ENCODE measurements at places on chromosomes 12 and 14. TPM values are rescaled to one million over a fixed set of nuclear protein-coding genes. Genes with fewer than 3 reads are reported as not detected.
A peak's percentile ranks its signal among the peaks of the same experiment; 100 is the strongest.

Gene PSMC1
- total RNA-seq: 85.7 TPM

Gene METTL17
- total RNA-seq: 231 TPM

Gene SCNN1A
- total RNA-seq: 7.6 TPM

Gene CLEC1B
- total RNA-seq: not detected

Gene RNASE4
- total RNA-seq: 23.9 TPM

Gene SINHCAF
- total RNA-seq: 35.0 TPM

DNA sequence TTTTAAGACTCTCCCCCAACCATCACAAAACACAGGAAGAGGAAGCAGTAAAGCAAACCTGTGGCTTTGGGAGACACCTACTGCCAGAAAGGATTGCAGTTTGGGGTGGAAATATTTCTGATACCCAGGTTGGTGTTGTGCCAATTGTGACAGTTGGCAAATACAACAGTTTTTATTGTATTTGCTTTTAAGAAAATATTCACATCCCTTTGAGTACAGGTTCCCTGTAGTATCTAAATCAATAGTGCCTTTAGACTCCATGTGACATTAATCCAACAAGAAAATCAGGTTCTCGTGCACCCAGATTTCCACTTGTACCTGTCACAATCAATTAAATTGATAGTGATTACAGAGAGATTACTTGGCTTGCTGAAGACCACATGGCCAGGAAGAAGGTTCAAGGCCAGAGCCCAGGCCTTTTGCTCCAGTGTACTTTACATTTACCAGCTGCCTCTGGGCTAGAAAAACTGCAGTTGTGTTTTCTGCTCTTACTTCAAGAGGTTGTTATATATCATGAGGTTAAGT is 361.2 kb downstream of the ATP23 start:
- no peaks in the 10 kb centered on the region for H3K27me3 ChIP-seq
- H3K36me3 ChIP-seq: no peaks in the 10 kb centered on the region
- no peak overlapping the region for H3K4me3 ChIP-seq

DNA sequence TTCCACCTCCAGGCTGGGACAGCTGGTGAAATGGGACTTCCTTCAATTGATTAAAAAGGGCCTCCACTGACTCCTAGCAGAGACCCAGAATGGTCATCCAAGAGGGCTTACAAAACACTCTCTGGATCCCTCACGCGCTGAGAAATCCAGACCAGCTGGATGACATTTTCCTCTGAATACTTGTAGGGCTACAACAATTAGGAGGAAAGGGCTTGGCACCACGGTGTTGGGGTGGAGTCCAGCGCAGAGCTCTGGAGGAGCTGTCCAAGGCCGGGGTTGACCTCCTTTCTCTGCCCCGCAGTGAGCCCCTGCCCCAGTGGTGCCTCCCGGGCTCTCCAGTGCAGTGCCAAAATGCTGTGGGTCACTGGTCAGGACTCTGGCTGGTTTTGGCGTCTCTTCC is 189.0 kb upstream of the CCND2 start:
- no peaks in the 10 kb centered on the region for H3K36me3 ChIP-seq
- no peaks in the 10 kb centered on the region for H3K27me3 ChIP-seq
- H3K4me3 ChIP-seq: no peak overlapping the region
- H3K27ac ChIP-seq: no peak overlapping the region

GRCh38 chr12:9741726-9742125 is 8.8 kb upstream of the CLECL1 start:
- no peaks in the 10 kb centered on the region for H3K4me1 ChIP-seq
- no peak overlapping the region for H3K27ac ChIP-seq
- no peak overlapping the region for H3K4me3 ChIP-seq
- DNase-seq: no peak
- H3K27me3 ChIP-seq: peaks cover 4% of the 10 kb centered on the region
- H3K36me3 ChIP-seq: no peaks in the 10 kb centered on the region

DNA sequence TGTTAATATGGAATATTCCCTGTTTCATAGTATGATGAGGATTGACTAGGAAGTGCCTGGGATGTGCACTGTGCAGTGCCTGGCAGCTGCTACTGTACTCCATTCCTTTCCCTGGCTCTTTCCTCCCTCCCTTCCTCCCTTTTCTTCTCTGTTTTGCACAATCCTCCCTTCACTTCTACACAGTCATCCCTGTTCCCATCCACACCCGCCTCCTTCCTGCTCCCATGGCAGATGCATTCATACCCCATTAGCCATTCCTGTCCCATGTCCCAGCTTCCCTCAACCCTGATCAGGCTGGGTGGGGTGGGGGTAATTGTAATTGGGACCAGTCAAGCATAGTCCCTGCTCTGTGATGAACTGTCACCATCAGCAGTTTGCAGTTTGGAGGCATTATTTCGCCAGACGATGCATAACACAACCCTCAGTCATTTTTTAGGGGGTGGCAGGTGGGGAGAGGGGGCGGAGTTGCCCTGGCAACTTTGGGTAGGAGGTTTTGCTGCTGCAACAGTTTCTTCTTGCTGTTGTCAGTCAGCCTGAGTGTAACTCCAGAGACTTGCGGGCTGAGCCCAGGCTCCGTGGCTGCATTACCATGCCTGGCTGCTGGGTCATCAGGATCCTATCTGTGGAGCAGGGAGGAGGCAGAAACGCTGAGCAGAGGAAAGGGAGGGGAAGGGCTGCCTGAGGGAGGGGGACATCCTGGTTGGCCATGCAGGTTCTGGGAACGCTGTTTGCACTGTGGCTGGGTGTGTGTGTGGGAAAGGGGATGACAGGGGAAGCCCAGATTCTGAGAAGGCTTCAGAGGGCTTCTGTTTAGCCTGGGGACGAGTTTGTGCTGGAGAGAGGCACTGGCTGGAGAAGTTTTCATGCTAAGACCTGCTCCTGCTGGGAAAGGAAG is 4.1 kb upstream of the KRT84 start:
- H3K27me3 ChIP-seq: peaks cover 10% of the 10 kb centered on the region
- H3K27ac ChIP-seq: no peak overlapping the region
- H3K4me1 ChIP-seq: no peaks in the 10 kb centered on the region

GRCh38 chr12:97899956-97900355 is 437.4 kb downstream of the RMST start:
- no peaks in the 10 kb centered on the region for H3K36me3 ChIP-seq
- DNase-seq: peak; percentile 19
- no peaks in the 10 kb centered on the region for H3K4me1 ChIP-seq
- H3K27me3 ChIP-seq: no peaks in the 10 kb centered on the region

- H3K27ac ChIP-seq: no peak overlapping the region
- no peaks in the 10 kb centered on the region for H3K36me3 ChIP-seq
- H3K4me3 ChIP-seq: no peak overlapping the region
- DNase-seq: no peak
Observed at GRCh38 chr12:50753232-50753769, 10.6 kb upstream of the ATF1 start.

- H3K4me1 ChIP-seq: no peaks in the 10 kb centered on the region
- H3K36me3 ChIP-seq: no peaks in the 10 kb centered on the region
- no peak overlapping the region for H3K27ac ChIP-seq
- H3K4me3 ChIP-seq: no peak overlapping the region
Observed at GRCh38 chr12:65355461-65355860, 77.0 kb downstream of the MSRB3 start.

DNA sequence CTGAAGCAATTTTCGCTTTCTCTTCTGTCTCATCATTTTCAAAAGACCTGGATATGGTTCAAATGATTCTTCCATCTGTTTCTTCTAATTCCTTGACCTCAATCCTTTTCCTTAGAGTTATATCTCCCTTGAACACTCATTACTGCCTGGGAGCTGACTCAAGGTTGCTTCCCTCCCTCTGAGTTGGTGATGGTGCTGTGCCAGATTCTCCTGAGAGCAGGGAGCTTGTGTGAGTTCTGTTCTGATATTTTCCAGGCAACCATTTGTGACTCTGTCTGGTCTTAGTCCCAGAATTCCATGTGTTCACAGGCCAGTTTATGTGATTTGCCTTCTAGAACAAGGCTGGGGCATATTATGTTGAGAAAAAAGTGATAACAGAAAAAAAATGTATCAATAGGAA is 505.1 kb upstream of the SYT1 start:
- H3K27me3 ChIP-seq: no peaks in the 10 kb centered on the region
- DNase-seq: peak; percentile 24
- no peaks in the 10 kb centered on the region for H3K36me3 ChIP-seq

DNA sequence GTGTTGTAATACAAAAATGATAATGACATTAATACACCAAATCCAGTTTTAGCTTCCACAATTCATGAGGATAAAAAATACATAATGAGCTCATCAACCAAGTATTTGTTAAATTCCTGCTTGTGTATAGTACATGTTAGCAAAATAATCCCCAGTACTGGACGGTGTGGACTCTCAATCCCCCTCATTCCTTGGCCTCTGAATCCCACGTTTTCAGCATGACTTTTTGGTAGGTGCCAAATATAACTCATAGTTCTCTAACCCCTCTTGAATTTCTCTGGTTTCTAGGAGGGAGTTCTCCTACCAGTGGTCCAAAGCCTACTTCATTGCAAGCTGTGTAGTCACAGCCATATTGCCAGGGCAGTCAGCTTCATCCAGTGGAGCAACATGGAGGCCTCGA is 41.4 kb upstream of the EPS8 start:
- no peak overlapping the region for H3K27ac ChIP-seq
- no peaks in the 10 kb centered on the region for H3K36me3 ChIP-seq
- no peaks in the 10 kb centered on the region for H3K4me1 ChIP-seq
- H3K4me3 ChIP-seq: no peak overlapping the region
- H3K27me3 ChIP-seq: no peaks in the 10 kb centered on the region

DNA sequence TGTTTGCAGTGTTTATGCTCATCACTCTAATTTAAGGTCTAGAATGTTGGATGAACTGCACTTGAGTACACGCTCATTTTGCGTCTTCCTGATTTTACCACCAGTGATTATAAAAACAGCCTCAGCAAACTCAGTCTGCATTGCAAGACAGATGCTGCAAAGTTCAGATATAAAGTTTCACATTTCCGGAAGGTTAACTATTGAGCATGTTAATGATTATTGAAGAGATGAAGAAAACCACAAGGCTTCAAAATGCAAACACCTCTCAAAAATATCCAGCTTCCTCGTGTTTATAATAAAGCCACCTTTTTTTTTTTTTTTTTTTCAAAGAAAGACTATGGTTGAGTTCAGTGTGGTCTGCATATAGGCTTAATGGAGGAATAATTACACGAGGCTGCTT is 92.1 kb upstream of the BMP4 start:
- H3K27me3 ChIP-seq: no peaks in the 10 kb centered on the region
- no peak for DNase-seq
- H3K4me3 ChIP-seq: no peak overlapping the region
- no peaks in the 10 kb centered on the region for H3K4me1 ChIP-seq
- H3K36me3 ChIP-seq: no peaks in the 10 kb centered on the region

DNA sequence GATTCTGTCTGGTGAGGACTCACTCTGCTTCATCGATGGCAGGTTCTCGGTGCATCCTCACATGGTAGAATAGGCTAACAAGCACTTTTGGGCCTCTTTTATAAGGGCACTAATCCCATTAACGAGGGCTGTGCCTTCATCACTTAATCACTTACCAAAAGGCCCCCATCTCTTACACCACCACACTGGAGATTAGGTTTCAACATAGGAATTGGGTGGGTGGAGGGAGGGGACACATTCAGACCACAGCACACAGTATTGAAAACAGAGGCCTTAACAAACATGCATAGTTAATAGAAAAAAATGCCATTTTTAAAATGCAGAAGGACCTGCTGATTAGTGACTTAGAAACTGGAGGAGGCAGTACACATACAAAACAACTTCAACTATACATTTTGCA is 61.6 kb downstream of the SPPL3 start:
- H3K36me3 ChIP-seq: no peaks in the 10 kb centered on the region
- H3K4me1 ChIP-seq: no peaks in the 10 kb centered on the region
- no peak overlapping the region for H3K4me3 ChIP-seq
- H3K27ac ChIP-seq: no peak overlapping the region
- no peaks in the 10 kb centered on the region for H3K27me3 ChIP-seq

DNA sequence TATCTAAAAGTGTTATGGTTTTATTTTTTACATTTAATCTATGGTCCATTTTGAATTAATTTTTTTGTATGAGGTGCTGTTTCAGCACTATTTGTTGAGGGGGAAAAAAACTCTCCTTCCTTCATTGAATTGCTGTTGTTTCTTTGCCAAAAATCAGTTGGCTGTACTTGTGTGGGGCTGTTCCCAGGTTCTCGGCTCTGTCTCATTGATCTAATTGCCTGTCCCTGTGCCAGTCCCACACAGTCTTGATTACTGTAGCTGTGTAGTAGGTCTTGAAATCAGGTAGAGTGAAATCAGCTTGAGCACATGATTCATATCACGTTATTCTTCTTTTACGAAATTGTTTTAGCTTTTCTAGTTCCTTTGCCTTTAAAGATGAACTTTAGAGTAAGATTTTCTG is 109.7 kb downstream of the ADGRD1 start:
- DNase-seq: no peak
- no peaks in the 10 kb centered on the region for H3K4me1 ChIP-seq
- H3K4me3 ChIP-seq: no peak overlapping the region
- no peaks in the 10 kb centered on the region for H3K36me3 ChIP-seq

DNA sequence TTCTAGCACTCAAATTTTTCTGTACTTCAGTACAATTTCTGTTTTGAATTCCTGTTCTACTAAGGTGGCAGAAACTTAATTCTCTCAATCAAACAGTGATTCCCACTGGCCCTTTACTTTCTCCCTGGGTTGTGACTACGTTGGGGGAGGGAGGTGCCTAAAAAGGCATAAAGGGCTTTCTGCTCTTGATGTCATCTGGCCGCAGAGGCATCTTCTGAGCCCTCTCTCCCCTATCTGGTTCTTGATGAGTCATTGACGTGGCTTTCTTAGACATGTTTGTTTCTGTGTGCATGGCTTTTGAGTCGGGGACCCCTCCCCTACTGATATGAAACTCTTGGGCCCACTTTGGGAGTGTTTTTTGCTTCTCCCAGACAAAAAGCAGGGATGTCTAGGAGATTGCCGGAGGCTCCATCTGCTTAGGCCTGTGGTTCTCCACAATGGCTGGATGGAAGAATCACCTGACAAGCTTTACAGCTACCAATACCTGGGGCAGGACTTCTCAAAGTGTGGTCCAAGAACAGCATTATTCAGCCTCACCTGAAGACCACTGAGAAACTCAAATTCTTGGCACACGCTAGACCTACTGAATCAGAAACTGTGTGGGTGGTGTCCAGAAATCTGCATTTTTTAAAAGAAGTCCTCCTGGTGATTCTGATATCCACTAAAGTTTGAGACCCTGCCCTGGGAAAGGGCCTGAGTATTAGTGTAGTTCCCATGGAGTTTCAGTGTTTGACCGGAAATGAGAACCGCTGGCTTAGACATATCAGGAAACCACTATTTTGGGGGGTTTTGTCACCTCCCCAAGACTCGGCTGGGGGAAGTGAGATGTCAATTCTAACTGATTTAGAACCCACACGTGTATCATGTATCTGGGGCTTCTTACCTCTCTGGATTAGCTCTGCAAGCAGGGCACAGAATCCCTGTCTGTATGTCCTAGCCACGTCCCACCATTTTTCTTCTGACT is 395.7 kb upstream of the PDE3A start:
- no peaks in the 10 kb centered on the region for H3K27me3 ChIP-seq
- no peak overlapping the region for H3K4me3 ChIP-seq
- H3K36me3 ChIP-seq: no peaks in the 10 kb centered on the region
- no peaks in the 10 kb centered on the region for H3K4me1 ChIP-seq
- no peak overlapping the region for H3K27ac ChIP-seq
